ENCODE measurements at places on chromosomes 4 and X.

DNA sequence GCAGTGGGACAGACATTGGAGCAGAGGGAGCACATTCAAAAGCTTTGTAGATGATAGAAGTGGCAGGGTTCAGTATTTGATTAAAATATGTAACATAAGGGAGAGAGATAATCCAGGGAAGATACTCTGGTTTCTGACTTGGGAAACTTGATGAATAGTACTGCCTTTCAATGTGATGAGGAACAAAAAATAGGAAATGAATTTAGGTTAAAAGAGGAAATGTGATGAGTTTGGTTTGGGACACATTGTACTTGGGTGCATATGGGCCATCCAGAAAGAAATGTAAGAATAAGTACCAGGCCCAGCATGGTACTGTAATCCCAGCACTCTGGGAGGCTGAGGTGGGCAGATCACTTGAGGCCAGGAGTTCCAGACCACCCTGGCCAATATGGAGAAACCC, 20.9 kb upstream of the NDNF start:
- DNase-seq = no peak

DNA sequence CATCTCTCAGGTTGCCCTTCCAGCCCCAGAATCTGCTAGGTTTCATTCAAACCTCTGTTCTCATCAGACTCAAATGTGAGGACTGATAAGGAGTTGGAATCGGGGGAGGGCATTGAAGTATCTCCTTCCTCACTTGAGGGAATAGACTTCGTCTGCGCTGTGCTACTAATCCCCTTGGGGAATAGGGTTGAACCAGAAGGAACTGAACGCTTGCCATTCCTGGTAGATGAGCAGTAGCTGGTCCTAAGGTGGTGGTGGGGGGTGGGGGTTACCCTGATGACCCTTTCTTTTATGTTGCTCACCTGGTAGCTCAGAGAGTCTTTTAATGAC, 692 bp upstream of the SLC9A7 start:
- DNase-seq = no peak

DNA sequence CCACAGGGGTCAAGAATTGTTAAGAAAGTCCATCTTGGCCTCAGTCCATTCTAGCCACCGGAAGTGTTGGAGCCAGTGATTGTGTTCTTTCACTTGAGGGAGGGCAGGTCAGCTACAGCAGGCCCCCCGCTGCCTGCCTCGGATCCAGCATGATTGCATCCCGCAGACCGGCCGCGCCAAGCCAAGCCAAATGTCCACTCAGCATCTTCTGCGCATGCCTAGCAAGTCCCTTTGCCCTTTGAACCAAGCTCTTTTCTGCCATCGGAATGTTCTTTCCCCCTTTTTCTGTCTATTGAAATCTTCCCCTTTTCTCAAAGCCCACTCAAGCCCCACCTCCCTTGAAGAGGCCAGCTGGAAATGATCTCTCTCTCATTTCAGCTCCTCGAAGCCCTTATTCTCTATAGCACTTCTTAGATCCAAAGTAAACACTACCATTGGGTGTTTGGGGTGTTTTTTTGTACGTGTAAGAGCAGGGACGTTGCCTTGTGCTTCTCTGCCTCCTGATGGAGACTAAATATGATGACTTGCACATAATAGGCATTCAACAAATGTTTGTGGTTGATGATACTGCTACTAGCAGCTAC, 147.8 kb upstream of the BCOR start:
- no peak for DNase-seq

GRCh38 chrX:34859191-34859590, 83.4 kb upstream of the FAM47B start:
- no peak for DNase-seq

- DNase-seq = no peak
Observed at GRCh38 chr4:35644591-35644990, 599.7 kb downstream of the ARAP2 start.

GRCh38 chrX:136865270-136866158, 15.0 kb downstream of the RBMX start:
- DNase-seq = no peak

DNA sequence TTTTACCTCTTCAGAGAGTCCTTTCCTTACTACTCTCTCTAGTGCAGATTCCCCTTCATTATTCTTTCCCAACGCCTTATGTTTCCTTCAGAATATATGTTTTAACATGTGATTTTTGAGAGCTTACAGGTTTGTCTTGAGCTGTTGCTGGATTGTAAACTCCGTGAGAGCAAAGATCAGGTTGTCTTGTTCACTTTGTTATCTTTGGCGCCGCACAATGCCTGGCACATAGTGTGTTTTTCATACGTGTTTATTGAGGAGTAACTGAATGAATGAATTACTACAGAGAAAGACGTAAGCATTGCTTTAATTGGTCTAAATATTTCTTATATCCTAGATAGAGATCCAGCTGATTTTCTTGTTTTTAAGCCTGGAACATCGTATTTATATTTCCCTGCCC, 80.5 kb upstream of the SLC4A4 start:
- DNase-seq = no peak

GRCh38 chr4:24057915-24058559, 168.2 kb upstream of the PPARGC1A start:
- no peak for DNase-seq

GRCh38 chr4:22179124-22179874, 230.7 kb upstream of the KCNIP4 start:
- no peak for DNase-seq
